ENCODE measurements at places on chromosomes 6 and 20.

DNA sequence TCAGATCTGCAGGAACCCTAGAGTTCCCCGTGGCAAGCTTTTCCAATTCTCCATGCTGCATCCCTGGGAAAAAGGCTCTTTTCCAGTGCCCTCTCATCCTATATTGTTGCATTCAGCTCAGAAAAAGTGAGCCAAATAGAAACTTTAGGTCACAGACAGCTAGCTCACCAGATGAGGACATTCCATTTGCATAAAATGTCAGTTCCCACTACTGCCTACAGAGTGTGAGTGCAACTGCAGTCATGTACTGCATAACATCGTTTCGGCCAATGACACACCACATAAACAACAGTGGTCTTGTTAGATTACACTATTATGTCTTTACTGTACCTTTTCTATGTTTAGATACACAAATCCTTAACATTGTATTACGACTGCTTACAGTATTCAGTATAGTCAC is 8.6 kb downstream of the HS3ST5 start:
- DNase-seq, result no peak

DNA sequence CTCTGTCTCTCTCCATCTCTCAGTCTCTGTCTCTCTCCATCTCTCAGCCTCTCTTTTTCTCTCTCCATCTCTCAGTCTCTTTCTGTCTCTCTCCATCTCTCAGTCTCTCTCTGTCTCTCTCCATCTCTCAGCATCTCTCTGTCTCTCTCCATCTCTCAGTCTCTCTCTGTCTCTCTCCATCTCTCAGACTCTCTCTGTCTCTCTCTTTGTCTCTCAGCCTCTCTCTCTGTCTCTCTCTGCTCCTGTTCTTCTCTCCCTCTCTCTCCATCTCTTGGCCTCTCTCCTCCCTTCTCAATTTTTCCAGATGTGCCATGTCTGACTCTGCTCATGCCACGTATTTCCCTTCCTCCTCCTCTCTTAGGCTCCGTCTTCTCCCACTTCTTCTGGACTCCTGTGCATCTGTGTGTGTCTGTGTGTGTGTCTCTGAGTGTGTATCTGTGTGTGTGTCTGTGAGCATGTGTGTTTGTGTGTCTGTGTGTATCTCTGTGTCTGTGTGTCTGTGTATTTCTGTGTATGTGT is 72.7 kb downstream of the SRC start:
- DNase-seq, result no peak

GRCh38 chr6:52098721-52099120 is 11.3 kb upstream of the PKHD1 start:
- DNase-seq, result no peak

GRCh38 chr6:31402324-31403282 is 792 bp upstream of the MICA start:
- DNase-seq, result no peak

- DNase-seq, result peak; percentile 79
These were observed 109.9 kb downstream of the NOL4L start for GRCh38 chr20:32474967-32475811.

GRCh38 chr6:47964969-47965368 is 146.0 kb downstream of the PTCHD4 start:
- no peak for DNase-seq

- DNase-seq, result peak; percentile 68
These were observed 109.4 kb upstream of the EMILIN3 start for GRCh38 chr20:41476013-41476441.

DNA sequence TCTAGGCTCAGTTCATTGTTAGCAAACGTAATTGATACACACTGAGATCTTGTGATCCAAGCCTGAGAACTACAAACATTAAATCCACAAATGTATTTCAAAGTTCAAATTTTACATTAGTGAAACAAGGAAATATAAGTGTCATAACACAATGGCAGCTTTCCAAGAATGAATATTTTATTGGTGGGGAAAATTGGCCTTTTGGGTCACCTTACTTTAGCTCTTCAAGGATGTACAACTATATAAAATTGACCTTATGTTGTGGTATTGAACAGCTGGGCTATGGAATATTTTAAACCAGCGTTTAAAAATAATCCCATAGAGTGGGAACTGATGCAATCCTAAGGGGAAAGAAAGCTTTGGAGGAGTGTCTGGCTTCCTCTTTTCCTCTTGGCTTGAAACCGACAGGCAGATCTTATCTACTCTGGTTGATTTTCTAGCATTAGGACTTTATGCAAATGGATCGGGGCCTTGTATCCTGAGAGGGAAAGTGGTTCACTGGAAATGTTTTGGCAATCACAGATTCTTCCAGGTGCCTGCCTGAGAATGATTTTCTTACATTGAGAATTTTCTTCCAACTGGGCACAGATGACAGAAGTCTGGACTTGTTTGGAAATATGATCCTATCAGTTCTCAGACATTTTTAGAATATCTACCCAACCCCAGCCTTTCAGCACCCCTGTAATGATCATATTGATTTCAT is 184.8 kb upstream of the ECI2 start:
- no peak for DNase-seq

DNA sequence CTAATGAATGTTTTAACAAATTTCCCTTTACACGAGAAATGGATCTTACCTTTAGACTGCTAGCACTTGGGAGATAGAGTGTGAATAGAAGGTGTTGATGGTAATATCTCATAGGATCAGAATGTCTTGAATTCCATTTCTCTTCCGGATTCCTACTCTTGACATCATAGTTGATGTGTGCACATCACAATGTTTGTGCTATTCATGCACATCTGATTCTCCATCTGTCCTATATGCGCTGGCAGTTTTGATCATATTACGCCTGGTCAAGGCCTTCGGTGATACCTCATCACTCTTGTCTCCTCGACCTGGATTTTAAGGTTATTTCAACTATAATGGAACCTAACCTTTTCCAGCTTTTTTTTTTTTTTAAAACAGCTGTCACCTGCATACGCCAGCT is 16.8 kb upstream of the ACAT2 start:
- no peak for DNase-seq

GRCh38 chr6:147067184-147067583 is 137.0 kb upstream of the STXBP5 start:
- DNase-seq, result no peak

DNA sequence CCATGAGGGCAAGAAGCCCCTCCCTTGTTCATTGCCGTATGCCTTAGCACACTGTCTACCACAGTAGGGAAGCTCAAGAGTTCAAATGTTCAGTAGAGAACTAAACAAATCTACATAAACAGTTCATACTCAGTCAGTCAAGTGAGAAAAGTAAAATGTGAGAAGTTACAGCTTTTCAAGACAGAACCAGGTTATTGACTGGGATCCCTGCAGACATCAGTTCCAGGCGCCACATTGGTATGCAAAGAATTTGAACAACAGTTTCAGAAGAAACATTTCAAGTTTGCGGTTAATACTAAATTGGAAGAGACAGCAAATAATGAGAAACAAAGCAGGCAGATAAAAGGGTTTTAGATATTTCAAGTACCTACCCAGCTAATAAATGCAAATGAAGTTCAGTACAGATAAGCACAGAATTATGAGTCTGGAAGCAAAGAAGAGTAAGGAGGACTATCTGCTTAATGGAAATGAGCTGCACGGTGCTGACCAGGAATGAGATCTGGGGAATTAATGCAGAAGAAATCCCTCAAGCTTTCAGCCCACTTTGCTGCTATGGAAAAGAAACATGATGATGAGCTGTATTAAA is 246.2 kb downstream of the HACE1 start:
- no peak for DNase-seq
